KBM-7 (cell line): ENCODE measurements at places on chromosomes 2 and 18.

DNA sequence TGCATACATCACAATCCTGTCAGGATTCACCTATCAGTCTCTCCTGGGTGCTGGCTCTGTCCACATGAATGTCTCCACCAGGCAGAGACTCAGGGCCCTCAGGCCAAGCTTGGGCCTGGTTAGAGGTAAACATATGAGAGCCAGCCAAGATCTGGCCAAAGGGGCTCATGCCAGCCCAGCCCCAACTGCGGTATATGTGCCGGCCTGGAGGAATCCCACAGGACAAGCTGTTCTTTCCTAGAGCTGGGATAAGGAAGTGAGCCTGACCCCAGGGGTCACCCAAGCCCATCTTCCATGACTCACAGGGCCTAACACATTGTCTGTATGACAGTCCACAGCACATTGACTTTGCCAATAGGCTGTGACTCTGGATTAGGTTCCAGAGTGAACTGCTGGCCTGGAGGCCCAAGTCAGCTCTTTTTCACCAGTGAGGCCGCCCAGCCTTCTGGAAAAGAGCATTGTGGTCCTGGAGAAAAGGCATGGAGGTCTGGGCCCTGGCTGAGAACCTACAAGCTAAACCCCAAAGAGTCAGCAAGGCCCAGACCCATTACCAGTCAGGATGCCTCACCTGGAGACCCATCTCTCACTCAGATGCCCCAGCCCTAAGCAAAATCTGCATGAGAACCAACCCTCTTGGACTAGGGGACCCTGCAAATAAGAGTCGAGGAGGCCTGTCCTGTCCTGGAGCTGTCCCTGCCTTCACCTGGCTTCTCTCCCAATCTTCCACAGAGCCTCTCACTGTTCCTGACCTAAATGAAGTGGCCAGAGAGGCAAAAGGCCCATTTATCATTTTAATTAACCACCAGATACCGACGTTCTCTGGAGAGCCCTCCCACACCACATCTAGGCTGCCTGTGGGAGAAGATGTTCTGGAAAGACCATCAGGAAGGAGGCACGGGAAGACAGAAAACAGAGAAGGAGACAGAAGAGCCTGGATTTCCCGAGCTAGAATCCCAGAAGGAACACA is 120.9 kb upstream of the PKDCC start:
- no peak for DNase-seq

DNA sequence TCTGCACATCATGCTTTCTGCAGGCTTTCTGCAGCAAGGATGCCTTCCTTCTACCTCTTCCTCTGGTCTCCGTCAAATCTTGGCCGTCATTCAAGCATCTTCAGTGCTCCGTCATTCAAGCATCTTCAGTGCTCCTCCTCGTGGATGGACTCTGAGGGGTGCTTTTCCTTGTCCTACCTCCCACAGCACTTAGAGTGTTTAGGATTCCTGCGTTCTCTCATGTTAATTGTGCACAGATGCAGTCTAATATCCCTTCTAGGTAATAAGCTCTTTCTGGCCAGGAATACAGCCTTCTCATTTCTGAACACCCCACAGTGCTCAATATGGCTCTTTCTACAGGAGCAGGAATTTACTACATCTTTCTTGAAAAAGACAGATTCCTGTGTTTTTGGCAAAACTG is 59.8 kb downstream of the ZNF236 start:
- DNase-seq: no peak

DNA sequence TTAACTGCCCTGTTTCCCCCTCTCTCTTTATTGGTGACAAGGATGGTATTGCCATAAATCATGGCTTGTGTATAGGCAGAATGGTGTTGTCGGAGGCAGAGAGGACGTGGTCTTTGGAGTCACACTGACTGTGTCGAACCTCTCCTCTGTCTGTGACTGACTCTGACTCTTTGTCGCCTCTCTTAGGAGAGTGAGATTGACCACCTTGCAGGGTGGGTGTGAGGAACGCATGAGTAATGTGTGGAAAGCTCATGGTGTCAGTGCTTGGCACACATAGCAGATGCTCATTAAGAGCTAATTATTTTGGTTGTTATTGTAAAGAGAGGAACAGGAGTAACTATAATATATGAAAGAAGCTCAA is 145.6 kb downstream of the TTC27 start:
- no peak for DNase-seq

DNA sequence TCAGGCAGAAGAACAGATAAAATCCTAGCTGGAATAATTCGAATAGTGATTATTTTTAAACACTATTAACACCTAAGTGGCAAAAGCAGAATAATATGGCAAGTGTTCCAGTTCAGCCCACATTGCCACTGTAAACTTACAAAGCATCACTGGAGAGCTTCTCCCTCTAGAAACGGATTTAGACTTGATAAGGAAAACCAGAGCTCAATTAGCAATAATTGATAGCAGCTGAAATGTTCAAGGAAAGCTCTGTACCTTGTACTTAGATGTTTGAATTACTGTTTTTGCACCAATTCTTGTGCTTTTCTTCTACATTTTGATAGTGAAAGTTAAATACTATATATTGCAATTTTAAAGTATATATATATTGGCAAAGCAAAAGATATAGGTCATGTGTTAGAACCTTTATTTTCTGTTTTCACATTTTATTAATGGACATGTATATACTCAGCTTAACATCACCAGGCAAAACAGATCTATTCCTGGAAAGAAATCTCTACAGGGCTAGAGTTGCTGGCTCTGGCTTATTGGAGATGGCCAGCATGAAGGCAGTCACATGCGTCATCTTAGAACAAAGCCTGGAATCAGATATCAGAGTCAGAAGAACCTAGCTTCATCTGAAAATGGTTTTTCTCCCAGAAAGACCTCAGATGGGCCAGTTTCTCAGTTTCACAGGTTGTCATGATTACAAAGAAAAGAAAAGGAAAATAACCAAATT is 149.1 kb upstream of the CTAGE1 start:
- DNase-seq: no peak

- no peak for DNase-seq
Observed at GRCh38 chr2:62219407-62220159, 23.7 kb downstream of the B3GNT2 start.

GRCh38 chr18:32092422-32093101 is 888 bp downstream of the RNF138 start:
- peak; percentile 94 for DNase-seq
